Ovary (tissue), 10 donors: ENCODE measurements at places on chromosomes 5 and 9. TPM values are rescaled to one million over a fixed set of nuclear protein-coding genes. Genes with fewer than 3 reads are reported as not detected.
A peak's percentile ranks its signal among the peaks of the same experiment; 100 is the strongest.

DNA sequence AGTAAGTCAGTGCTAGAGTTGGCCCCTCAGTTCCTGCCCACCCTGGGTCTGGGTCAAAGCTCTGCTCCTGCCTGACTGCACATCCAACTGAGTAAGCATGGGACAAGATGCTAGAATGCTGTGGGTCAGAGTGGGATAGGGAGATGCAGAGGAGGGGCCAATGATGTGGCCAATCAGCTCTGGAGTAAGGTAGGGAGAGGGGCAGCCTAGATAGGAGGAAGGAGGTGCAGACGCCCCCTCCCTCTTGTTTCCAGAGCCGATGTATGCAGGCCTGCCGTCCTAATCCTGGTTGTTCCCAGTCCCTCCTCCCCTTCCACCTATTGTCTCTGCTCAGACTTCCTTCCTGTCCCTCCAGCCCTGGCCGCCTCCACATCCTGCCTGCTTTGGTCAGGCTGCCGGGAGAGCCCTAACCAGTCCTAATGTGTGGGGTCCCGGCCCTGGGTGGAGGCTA, 1.3 kb downstream of the ARAP3 start:
- H3K36me3 ChIP-seq, result no peaks in the 10 kb centered on the region
- H3K27me3 ChIP-seq, result no peaks in the 10 kb centered on the region
- H3K4me3 ChIP-seq, result no peak overlapping the region

GRCh38 chr9:8287501-8287900, 487.9 kb upstream of the DMAC1 start:
- H3K4me3 ChIP-seq, result no peak overlapping the region
- H3K36me3 ChIP-seq, result no peaks in the 10 kb centered on the region
- no peak overlapping the region for H3K27ac ChIP-seq
- no peaks in the 10 kb centered on the region for H3K27me3 ChIP-seq
- H3K4me1 ChIP-seq, result peaks cover 1% of the 10 kb centered on the region
- no peak for DNase-seq

DNA sequence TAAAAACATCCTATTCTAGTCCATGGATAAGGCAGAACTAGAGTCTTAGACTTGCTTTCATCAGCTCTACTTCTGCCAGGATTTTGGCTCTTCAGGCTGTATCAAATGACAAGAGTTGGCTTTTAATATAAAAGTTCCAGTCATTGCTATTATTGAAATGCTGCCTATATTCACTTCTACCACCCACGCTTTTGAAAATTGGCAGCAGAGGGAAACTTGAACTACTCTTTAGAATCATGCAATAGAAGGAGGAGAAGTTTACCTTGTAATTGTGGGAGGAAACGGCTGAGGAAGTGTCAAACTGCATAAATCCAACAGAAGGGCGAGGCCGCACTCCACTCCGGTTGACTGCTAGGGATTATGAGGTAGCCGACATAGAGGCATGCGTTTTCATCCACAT, 122.6 kb upstream of the BASP1 start:
- H3K4me1 ChIP-seq, result no peaks in the 10 kb centered on the region
- DNase-seq, result no peak
- no peaks in the 10 kb centered on the region for H3K27me3 ChIP-seq

- H3K27me3 ChIP-seq, result no peaks in the 10 kb centered on the region
- no peak overlapping the region for H3K4me3 ChIP-seq
- H3K36me3 ChIP-seq, result no peaks in the 10 kb centered on the region
- H3K4me1 ChIP-seq, result peaks cover 5% of the 10 kb centered on the region
- no peak for DNase-seq
- H3K27ac ChIP-seq, result no peak overlapping the region
Measured at GRCh38 chr5:159783726-159784247, 132.5 kb upstream of the ADRA1B start.

Gene FBP1
- total RNA-seq, result 0.30 TPM

Gene ANKRD20A1
- 1.1 TPM for total RNA-seq

Gene AK8
- 9.8 TPM for total RNA-seq

Gene ORM2
- total RNA-seq, result not detected

GRCh38 chr9:131214286-131214856, 61.9 kb downstream of the FAM78A start:
- H3K27me3 ChIP-seq, result no peaks in the 10 kb centered on the region
- no peak for DNase-seq
- H3K36me3 ChIP-seq, result no peaks in the 10 kb centered on the region
- H3K4me3 ChIP-seq, result no peak overlapping the region
- H3K4me1 ChIP-seq, result peaks cover 6% of the 10 kb centered on the region
- no peak overlapping the region for H3K27ac ChIP-seq

DNA sequence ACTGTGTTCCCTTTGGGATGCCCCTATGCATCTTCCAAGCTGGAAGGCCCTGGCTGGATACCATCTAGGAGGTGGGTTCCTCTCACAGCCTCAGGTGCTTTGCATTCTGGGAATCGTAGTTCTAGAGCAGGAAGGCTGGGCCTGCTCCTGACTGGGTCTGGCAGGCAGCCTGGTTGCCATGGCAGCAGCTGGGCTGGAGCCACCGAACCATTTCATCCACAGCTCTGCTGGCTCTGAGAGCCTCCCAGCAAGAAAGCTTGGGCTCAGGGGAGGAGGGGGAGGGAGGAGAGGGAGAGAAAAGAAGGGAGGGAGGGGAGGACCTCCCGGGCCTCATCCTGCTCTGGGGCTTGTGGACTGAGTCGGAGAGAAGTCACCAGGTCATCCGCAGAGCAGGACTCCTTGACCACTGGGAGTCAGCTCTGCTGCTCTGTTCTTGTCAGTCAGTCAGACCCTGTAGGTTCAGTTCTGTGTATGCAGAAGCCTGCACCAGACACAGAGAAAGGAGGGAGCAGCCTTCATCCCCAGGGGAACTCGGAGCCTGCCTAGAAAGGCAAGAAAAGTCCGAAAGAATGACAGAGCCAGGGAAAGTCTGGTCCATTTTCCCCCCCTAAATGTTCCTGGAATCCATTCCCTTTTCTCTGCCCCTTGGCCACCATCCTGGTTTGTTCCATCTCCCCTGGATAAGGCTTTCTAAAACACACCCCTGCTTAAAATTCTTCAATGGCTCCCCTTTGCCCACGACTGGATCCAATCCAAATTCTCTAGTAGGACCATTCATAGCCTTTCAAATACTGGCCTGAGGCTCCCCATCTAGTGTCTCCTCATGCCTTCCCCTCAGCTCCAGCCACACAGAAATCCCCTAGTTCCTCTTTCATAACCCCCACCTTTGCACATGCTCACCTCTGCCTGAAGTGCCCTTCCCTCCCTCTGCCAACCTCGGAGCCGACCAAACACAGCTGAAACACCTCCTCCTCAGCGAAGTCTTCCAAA, 65.4 kb upstream of the ARAP3 start:
- peak; percentile 47 for DNase-seq
- no peaks in the 10 kb centered on the region for H3K36me3 ChIP-seq
- H3K27ac ChIP-seq, result no peak overlapping the region
- H3K4me1 ChIP-seq, result no peaks in the 10 kb centered on the region
- no peaks in the 10 kb centered on the region for H3K27me3 ChIP-seq
